ENCODE measurements at places on chromosomes 6 and 20. TPM values are rescaled to one million over a fixed set of nuclear protein-coding genes. Genes with fewer than 3 reads are reported as not detected.

The TBC1D22B gene
- 7.2 TPM for total RNA-seq

The RCAN2 gene
- total RNA-seq, result 11.7 TPM

The MEI4 gene
- not detected for total RNA-seq

The GTSF1L gene
- not detected for total RNA-seq

The SASH1 gene
- total RNA-seq, result 11.3 TPM

The XKR7 gene
- not detected for total RNA-seq

The WFDC5 gene
- total RNA-seq, result not detected

The PLN gene
- 0.58 TPM for total RNA-seq

The TRIM10 gene
- total RNA-seq, result not detected

The NOP56 gene
- total RNA-seq, result 109 TPM

The POM121L2 gene
- total RNA-seq, result not detected

The EYS gene
- under 0.01 TPM for total RNA-seq

The SYCP2 gene
- total RNA-seq, result not detected

The MLIP gene
- not detected for total RNA-seq

The CASS4 gene
- total RNA-seq, result 25.4 TPM

The ZNF322 gene
- 11.8 TPM for total RNA-seq

The CFAP61 gene
- total RNA-seq, result not detected

The TNFRSF21 gene
- total RNA-seq, result 12.1 TPM

The PPIL1 gene
- total RNA-seq, result 30.0 TPM

The MRAP2 gene
- total RNA-seq, result not detected

The CYP21A2 gene
- total RNA-seq, result 1.4 TPM

The KIAA1755 gene
- 2.8 TPM for total RNA-seq

The BPIFA1 gene
- total RNA-seq, result not detected

The FBXO30 gene
- 4.9 TPM for total RNA-seq

The SGK2 gene
- not detected for total RNA-seq

The HSPA1A gene
- 38.1 TPM for total RNA-seq

The LGSN gene
- not detected for total RNA-seq

The MRPS18B gene
- total RNA-seq, result 85.9 TPM

The RNF5 gene
- 69.5 TPM for total RNA-seq

The SPAG4 gene
- 9.9 TPM for total RNA-seq

The MYLIP gene
- 2.5 TPM for total RNA-seq

The NEU1 gene
- total RNA-seq, result 73.9 TPM

The BPI gene
- total RNA-seq, result not detected

The PRICKLE4 gene
- not detected for total RNA-seq

The OPRM1 gene
- total RNA-seq, result not detected

The MACROD2 gene
- total RNA-seq, result not detected

The PBOV1 gene
- not detected for total RNA-seq

Measured in myometrial cell (primary cell).